ENCODE measurements at places on chromosomes 7 and 10.

GRCh38 chr7:46534664-46535588 is 613.9 kb upstream of the IGFBP3 start:
- DNase-seq: no peak

DNA sequence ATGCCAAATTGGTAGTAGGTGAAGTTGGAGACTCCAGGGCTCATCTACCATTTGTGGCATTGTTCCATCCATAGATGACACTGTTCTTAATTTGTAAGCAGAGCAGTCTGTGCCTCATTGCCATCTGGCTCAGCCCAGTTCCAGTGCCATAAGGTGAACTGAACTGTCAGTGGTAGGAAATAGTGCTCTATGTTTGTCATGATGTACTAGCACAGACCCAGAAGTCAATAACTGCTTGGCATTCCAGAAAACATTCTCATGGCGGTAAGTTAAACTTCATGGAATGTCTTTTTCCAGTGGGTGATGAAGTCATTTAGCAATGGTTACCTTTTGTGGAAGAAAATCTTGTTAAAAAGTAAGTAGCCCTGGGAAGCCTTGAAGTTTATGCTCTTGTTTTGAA is 302.7 kb downstream of the SUGCT start:
- DNase-seq: no peak

DNA sequence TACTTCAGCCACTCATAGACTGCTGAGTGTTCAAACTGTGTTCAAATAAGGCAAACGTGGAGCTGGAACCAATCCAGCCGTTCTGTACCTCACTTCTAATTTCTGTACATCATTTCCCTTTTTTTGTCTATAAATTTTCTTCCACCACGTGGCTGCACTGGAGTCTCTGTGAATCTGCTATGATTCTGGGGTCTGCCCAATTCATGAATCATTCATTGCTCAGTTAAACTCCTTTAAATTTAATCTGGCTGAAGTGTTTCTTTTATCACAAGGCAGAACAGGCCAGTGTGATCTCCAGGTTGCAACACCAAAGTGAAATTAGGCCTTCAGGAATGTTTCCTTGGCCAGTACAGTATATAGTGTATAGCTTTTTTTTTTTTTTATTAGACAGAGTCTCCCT is 53.5 kb downstream of the DNAJC12 start:
- no peak for DNase-seq

- no peak for DNase-seq
Observed at GRCh38 chr7:110766864-110767263, 324.1 kb upstream of the LRRN3 start.

DNA sequence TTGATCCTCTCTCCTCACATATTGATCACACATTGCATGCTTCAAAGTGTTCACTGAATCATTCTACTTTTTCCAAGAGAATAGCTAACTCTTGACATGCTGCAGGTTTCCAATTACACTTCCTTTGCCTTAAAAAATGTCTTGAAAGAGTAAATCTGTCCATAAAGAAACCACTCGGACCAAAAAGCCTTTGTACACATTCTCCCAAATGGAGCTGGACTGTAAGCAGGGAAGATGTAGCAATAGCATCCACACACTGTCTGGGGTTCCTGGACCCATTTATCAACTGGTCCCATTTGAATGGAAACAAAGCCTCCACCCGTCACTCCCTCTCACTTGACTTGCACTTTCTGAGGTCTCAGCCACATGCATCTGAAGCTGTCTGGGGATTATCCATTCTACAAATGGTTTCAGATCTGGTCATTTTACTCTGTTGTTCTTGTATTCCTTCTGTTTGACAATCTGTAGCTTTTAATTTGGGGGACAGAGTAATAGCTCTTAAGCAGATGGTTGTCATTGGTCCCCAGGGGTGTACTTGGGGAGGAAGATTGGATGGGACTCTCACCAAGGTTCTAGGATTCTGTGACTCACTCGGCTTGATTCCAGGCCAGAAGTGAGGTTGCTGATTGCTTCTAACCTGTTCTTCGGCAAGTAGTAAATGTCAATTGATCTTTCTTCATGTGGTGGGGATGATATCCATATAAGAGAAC is 203.5 kb downstream of the HIBADH start:
- DNase-seq: no peak

GRCh38 chr7:39683216-39683845 is 60.0 kb downstream of the RALA start:
- DNase-seq: no peak

DNA sequence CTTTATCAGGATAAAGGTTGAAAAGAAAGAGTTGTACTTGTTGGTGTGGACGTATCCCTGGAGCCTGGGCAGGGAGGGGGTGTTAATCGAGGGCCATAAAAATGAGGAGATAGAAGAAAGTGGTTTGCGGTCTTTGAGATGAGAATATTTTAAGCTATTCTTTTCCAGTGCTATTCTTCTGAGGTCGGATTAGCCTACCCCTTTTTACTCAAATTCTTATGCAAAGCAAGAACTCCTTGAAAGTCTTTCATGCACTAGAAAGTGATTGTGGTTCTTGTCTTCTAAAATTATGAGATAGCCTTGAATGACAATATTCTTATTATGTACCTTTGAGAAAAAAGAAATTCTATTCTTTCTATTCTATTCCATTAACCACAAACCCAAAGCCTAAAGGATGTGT is 201.3 kb upstream of the SEMA3C start:
- DNase-seq: no peak

- DNase-seq: no peak
Observed at GRCh38 chr10:184911-185310, 49.7 kb downstream of the ZMYND11 start.

- DNase-seq: no peak
Observed at GRCh38 chr10:97087296-97087695, 98.5 kb downstream of the SLIT1 start.

DNA sequence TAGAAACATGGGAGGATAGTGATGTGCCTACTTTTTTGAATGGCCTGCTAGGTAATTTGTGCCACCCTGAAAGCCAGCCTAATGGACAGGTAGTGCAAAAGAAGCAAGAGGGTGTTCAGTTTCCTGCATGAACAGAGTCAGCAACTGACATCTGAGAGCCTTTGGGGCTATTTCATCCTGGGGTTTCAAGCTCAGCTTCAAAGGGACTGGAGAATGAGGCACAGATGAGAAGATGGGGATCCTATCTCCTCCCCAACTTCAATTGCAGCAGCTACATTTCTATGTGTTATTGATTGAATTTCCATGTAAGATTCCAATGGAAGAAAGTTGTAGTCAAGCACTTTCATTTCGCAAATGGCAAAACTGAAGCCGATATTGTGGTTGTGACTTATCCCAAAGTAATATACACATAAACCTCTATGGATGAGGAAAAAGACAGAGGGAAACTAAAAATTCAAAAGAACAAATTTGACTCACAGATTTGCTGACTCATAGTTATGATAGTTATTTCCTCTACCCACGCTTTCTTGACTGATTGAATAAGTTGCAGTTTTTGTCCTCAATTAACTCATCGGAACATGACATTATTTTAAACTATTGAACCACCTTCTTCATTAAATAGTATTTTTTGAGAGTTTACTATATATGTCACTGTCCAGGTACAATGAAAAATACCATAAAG is 42.6 kb upstream of the NRP1 start:
- no peak for DNase-seq

DNA sequence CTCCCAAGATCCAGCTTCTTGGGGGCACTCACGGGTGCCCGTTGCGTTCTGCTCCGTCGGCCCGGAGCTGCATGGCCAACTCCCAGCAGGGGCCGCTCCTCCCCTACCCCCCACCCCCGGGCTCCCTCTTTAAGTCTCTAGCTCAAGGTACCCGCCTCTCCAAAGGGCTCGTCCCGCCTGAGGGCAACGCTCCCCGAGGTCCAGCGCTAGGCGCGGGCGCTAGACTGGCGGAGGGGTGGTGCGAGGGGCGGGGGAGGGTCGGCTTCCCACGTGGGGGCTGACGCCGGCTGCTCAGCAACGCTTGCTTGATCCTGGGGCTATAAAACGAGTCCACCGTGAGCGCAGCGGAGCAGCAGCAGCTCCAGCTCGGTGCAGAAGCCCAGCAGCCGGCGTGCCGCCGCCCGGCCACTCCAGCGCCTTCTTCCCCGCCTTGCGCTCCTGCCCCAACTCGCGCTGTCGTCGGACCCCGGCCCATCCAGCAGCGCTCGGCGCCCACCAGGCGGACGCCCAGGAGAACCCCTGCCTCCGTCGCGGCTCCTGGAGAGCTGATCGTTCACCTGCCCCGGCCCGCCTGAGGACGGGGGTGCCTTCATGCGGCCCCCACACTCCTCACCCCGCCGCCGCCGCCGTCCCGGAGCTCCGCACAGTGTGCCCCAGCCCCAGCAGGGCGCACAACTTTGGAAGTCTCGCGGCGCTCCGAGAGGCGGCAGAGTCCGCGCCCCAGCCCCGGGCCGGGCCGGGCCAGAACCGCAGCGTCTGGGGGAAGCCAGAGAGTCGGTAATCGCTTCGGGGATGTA is at the start of gene ADRA2A:
Gene ADRA2A (plus strand): TSS at position 348 of the 797 bp plus-strand sequence. CDS start 968 bp downstream, outside the sequence.
- DNase-seq: no peak

- DNase-seq: no peak
Observed at GRCh38 chr10:227014-227413, 91.8 kb downstream of the ZMYND11 start.

GRCh38 chr7:65962033-65962432 is 20.0 kb downstream of the GUSB start:
- no peak for DNase-seq

DNA sequence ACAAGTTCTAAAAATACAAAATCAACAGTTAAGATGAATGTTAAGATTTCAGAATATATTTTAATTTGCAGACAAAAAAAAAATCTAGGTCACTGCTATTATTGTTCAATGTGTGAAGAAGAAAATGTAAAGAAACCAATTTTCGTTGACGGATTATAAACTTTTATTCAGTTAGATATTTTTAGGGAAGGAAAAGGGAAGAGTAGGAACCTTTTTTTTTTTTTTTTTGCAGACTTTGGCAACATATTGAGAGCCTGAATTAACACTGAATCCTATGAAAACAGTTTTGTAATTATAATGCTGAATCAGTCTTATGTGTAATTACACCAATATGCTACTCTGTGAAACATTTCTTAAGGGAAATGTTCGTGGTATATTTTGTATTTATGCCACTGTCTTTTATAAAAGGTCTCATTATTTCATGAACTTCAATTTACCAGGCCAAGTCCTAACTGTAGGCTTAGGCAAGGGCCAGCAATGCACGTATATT is 106.3 kb downstream of the ST8SIA6 start:
- DNase-seq: no peak

- DNase-seq: no peak
Observed at GRCh38 chr10:23404461-23404980, 34.4 kb upstream of the OTUD1 start.

DNA sequence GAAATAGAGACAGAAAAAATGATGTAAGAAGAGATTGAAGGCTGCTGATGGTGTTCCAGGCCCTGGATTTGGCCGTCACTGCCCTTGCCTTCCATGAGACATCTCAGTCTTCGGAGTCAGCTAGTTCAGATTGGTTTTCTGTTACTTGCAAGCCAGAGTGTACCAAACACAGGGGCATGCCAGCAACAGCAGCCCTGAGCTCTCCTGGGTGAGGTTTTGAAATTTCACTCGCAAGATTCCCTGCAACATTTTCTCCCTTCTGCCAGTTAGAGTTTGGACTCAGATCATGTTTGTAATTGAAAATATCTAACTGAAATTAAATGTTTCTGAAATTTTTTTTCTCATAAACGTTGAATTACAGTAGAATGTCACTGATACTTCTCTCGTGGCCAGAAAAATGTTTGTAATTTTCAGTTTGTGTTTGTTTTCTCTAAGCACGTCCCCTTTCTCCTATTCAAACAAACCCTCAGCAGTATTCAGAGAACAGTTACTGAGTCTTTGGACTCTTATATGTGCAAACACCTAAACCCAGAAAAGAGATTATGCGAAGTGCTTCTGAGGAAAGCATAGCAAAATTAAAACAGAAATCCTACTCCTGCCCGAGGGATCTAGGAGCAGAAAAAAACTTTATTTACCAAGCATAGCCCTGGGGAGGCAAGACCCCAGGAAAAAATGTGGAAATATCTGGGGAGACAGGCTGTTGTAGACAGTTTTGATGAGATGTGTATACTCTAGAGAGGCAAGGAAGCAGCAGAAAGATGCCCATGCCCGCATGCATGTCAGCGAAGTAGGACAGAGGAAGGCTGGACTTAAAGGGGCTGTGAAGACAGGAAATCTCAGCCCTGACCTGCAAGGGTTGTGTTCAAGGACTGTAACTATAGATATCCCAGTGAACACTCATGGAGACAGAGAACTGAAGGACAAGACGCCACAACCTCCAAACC is 43.0 kb upstream of the NAMPT start:
- DNase-seq: no peak

DNA sequence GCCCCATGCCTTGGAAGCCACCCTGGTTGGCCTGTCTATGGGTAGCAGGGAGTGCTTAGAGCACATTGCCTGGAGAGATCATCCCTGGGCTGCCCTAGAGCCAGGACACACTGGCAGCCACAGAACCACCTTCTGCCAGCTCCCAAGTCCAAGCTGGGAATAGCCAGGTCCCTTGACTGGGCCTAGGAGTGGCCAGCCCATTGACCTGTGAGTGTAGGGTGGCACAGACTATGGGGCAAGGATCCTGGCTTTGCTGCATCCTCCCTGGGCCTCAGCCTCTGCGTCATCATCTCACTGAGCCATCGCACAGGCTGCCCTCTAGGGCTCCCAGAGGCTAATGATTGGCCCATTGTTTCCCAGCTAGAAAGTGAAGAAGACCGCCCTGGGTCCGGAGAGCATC is 7.0 kb downstream of the AQP1 start:
- DNase-seq: no peak

GRCh38 chr7:55053651-55054571 is 35.1 kb downstream of the EGFR start:
- DNase-seq: no peak

DNA sequence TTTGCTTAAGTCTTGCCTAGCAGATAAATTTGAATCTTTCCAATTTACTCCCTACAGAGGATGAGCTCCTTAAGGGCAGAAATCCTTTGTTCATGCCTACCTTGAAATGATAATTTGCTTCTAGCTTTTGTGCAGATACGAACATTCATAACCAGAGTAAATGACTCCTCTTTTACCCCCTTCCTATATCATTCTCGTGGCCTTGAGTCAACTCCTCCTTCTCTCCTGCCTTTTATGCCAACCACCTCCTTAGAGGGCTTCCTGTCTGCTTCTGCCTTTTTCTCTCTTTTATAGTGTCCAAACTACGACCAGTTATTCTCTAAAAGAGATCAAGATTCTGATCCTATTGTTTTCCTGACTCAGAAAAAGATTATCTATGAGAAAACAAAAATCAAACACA is 36.4 kb downstream of the MYPN start:
- DNase-seq: no peak

- no peak for DNase-seq
Observed at GRCh38 chr7:37494926-37495325, 46.3 kb upstream of the ELMO1 start.

GRCh38 chr10:75024971-75025523 is 86.4 kb upstream of the SAMD8 start:
- no peak for DNase-seq

GRCh38 chr7:44497155-44498027 is 6.9 kb upstream of the NUDCD3 start:
- no peak for DNase-seq

Measured in esophagus squamous epithelium (tissue), 5 donors.